Smooth muscle cell of bladder (primary cell): ENCODE measurements at places on chromosomes 16 and 17. TPM values are rescaled to one million over a fixed set of nuclear protein-coding genes. Genes with fewer than 3 reads are reported as not detected.

The MYL11 gene
- not detected in 2 replicates for total RNA-seq

The SERPINF2 gene
- under 0.01 and 0.28 TPM in 2 replicates for total RNA-seq

The PMFBP1 gene
- under 0.01 and 0.18 TPM in 2 replicates for total RNA-seq

The NMRAL1 gene
- total RNA-seq, result 63.1 and 63.9 TPM in 2 replicates

The GPR139 gene
- not detected in 2 replicates for total RNA-seq

The PDIA2 gene
- total RNA-seq, result 0.37 TPM in 1 of 2 replicates, not detected in the other

The NTN3 gene
- 0.43 and 0.74 TPM in 2 replicates for total RNA-seq

The CASKIN1 gene
- total RNA-seq, result 0.14 and 0.37 TPM in 2 replicates

The SOX9 gene
- total RNA-seq, result 0.65 and 1.00 TPM in 2 replicates

The CLDN9 gene
- total RNA-seq, result not detected in 2 replicates

The SLC35G6 gene
- not detected in 2 replicates for total RNA-seq

The CEP295NL gene
- total RNA-seq, result 0.85 and 1.8 TPM in 2 replicates

The ARMC5 gene
- 5.3 and 5.9 TPM in 2 replicates for total RNA-seq

The ZP2 gene
- total RNA-seq, result not detected in 2 replicates

The CCL1 gene
- total RNA-seq, result not detected in 2 replicates

The IGF2BP1 gene
- total RNA-seq, result 0.14 and 1.1 TPM in 2 replicates

The ATAD5 gene
- 0.43 and 0.55 TPM in 2 replicates for total RNA-seq

The ABCA10 gene
- 2.2 and 2.4 TPM in 2 replicates for total RNA-seq

The MMP15 gene
- 1.4 and 3.5 TPM in 2 replicates for total RNA-seq
